ENCODE measurements at places on chromosomes 4 and X.

GRCh38 chr4:38857354-38858096 lies 908 bp upstream of the TLR6 start:
- DNase-seq = peak; percentile 12

- peak; percentile 2 for DNase-seq
Measured at GRCh38 chr4:74671080-74671698, 123.1 kb downstream of the BTC start.

GRCh38 chr4:15027921-15028435 lies 25.7 kb downstream of the CPEB2 start:
- DNase-seq = no peak

- DNase-seq = no peak
Measured at GRCh38 chr4:85209161-85209560, 242.7 kb upstream of the WDFY3 start.

DNA sequence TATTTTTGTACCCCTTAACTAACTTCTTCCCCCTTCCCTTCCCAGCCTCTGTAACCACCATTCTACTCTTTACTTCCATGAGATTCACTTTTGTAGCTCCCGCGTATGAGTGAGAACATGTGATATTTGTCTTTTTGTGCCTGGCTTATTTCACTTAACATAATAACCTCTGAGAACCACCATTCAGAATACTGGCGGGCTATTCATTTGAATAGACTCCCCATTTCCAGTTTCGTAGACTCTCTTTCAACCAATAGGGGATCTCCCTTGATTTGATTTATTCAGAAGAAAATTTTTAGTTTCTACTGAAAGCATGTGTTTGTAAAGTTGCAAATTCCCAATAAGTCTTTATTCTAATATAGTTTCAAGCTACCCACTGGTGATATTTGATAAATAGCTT lies 117.2 kb downstream of the GATB start:
- DNase-seq = no peak

GRCh38 chr4:119138046-119138445 lies 2.4 kb downstream of the MYOZ2 start:
- DNase-seq = no peak

- no peak for DNase-seq
Measured at GRCh38 chrX:77446908-77447652, at the start of gene FGF16. TSS of gene FGF16 (plus strand) at chrX:77447389. CDS start at chrX:77447675, 286 bp downstream.

DNA sequence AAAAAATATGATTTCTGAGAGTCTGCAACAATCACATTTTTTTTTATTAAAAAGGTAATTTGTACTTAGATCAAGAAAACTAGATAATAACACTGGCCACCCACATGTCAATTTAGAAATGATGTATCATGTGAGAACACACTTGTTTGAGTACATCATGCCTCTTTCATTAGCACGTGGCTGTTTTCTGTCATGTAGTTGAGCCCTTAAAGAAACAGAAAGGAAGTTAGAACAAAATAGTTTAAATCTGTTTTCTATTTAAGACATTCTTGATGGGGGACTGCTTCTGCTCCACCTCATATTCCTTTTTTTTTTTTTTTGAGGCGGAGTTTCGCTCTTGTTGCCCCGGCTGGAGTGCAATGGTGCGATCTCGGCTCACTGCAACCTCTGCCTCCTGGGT lies 207.5 kb downstream of the NSUN7 start:
- no peak for DNase-seq

DNA sequence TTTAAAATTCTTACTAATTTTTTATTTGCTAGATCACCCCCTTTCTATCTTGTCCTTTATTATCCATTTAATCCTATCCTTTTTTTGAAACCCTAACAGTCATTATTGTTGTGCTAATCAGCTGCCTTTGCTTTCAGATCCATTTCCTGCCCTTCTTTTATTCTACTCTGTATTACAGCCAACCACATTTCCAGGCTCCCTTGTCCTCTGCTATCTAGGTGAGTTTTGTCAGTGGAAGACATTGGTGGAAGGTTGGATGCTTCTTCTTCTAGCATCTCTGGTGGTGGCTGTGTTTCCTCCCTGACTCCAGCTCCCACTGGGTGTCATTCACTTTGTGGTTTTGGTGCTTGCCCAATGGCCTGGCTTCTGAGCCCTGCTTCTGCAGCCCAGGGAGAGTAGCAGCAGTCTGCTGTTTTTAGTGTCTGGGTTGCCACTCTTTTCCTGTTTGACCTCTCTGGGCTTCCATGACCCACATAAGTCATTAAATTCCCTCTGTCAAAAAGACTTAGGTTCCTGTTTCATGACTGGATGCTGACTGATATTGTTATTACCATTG lies 225.2 kb upstream of the PGRMC2 start:
- DNase-seq = no peak

DNA sequence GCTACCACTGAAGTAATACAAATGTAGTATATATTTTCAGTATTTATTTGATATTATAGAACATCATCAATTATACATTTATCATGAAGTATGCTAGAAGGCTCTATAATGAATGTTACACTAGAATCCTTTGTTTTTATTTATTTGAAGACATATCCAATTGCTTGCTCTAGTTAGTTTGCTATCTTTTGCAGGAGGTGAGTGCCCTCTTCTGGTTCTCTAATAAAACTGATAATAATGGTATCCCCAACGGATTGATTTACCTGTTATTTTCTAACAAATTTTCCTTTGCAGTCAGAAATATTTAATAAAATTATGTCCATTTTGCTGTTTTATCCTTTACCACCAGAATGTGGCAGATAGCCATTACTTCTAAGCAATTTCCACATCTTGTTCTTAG lies 274.3 kb upstream of the TACR3 start:
- DNase-seq = no peak

DNA sequence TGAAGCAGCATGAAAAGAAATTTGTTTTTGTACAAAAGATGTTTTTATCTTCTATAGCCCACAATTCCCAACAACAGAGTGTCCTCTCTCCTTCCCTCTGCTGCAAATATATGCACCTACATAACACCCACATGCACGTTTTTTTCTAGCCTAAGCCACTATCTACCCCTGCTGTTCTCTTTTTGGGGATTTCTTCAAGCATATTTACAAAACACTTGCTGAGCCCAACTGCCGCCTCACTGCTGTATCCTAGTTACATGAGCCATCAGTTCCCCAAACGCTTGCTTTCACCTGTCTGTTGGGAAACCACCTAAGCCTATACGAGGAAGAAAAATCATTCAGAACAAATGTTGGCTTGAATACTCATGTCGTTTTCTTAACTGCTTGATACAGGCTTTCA lies 127.2 kb downstream of the CHRNA9 start:
- no peak for DNase-seq

DNA sequence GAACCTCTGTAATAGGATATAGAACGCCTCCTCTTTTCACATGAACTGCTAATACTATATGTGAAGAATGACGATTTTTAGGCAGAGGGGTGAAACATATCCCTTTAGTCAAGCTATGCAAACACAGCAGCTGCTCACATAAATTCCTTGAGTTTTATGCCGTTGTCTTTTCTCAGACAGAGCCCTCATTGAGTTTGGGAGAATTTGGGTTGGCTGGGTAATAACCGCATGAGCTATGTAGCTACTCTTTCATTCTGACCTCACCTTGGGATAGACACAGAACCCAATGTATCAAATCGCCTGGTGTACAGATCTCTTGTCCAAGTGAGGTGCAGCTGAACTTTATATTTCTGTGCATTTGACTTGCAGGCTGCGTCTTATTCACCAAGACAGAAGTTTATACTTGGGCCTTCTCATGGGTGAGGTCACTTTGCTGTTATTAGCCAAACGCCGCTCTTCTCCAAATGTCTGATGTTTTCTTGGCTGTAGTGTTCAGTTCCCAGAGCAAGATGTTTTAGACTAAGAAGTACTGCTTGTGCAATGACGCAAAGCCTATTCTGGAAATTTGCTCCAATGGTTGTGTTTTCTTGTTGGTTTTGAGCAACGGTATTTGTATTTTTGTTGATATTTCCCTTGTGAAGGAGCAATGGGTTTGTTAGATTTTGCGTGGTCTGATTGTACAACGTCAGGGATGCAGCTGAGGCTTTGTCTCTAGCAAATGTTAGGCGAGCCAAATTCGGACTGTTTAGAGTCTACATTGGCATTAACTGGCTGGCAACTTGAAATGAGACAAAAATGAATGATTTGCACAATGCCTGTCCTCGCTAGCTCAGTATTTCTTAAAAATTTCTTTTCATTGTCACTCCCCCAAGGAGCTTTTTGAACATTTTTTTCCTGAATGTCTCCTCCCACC lies 11.2 kb upstream of the SPARCL1 start:
- DNase-seq = no peak

GRCh38 chrX:44415639-44416386 lies 72.3 kb upstream of the EFHC2 start:
- no peak for DNase-seq

GRCh38 chr4:178632415-178632814 lies 1190.2 kb upstream of the AGA start:
- DNase-seq = no peak

GRCh38 chr4:155187989-155188388 lies 20.4 kb upstream of the NPY2R start:
- no peak for DNase-seq

DNA sequence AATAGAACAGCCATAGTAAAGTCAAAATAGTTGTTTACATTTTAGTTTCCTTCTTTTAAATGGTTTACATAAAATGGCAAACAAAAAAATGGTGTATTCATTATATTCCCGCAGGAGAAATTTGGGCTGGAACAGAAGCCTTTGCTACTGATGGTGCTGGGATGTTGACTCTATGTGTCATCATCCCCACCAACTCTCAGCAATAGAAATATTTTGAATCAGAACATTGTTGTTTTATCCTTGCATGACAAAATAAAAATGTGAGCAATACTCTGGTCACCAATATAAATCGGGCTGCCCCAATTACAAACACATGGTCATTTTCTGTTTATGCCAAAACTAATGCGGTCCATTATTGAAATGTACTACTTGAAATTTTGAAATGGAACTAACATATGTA lies 1131.6 kb upstream of the PCDH7 start:
- no peak for DNase-seq

GRCh38 chrX:38839944-38840343 lies 38.7 kb downstream of the MID1IP1 start:
- DNase-seq = no peak

GRCh38 chr4:174259580-174259979 lies 23.9 kb downstream of the FBXO8 start:
- no peak for DNase-seq

DNA sequence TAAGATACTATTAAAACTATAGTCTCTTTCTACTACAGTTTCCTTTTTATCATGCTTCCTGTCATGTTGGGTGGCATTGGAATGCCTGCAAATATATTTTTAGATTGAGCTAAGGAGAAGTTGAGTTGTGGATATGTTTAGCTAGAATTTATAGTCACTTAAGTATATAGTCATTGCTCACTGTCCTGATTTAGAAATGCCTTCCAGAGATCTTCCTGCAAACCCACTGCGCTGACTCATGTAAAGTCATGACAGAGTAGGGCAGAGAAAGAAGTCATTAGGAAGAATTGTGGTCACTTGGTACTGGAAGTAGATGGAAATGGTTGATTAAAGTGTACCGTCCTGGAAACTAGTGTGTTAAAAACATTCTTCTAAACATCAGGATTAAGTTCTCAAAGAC lies 490.3 kb upstream of the PABPC4L start:
- DNase-seq = no peak

GRCh38 chrX:386239-386767 lies 404 bp downstream of the PPP2R3B start:
- no peak for DNase-seq

DNA sequence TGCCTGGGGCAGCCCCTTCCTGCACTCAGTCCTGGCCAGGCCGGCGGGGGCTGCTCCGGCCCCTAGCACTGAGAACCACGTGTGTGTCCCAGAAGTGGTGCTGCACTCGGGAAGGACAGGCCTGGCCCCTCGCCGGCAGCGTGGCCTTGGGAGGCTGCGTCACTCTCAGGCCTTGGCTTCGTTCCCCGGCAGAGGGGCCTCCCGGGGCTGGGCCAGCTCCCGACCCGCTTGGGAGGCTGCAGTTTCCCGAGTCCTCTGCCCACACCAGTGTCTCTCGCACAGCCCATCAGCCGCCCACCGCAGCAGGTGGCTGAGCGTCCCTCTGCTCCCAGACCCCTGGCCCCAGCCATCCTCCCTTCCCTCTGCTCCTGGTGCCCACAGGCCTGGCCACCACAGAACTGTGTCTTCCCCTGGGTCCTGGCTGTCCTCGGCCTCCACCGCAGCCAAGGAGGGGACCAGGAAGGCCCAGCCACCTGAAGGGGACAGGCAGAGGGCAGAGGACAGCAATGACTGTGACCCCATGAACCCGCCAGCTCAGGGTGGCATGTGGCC lies 10.9 kb upstream of the CPLX1 start:
- DNase-seq = no peak

DNA sequence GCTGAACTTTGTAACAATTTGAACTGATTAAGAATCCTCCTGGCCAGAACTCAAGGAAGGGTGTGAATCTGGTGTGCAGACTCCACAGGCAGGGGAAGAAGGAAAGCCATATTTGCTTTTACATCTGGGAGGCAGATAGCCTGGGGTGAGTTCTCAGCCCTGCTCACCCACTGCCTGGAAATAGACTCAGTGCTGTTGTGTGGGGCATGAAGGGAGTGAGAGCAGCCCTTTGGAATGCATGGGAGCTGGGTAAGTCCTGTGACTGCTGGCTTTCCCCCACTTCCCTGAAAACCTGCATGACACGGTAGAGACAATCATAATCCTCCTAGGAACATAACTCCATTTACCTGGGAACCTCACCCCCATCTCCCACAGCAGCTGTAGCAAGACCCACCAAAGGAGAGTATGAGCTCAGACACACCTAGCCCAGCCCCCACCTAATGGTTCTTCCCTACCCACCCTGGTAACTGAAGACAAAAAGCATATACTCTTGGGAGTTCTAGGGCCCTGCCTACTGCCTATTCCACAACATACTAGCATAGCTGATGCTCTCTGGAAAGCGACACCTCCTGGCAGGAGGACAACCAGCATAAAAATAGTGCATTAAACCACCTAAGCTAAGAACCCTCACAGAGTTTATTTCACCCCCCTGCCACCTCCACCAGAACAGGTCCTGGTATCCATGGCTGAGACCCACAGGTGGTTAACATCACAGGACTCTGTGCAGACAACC lies 59.3 kb upstream of the UBQLN2 start:
- DNase-seq = no peak
